Kidney glomerular epithelial cell (primary cell): ENCODE measurements at places on chromosomes 7 and 10.

DNA sequence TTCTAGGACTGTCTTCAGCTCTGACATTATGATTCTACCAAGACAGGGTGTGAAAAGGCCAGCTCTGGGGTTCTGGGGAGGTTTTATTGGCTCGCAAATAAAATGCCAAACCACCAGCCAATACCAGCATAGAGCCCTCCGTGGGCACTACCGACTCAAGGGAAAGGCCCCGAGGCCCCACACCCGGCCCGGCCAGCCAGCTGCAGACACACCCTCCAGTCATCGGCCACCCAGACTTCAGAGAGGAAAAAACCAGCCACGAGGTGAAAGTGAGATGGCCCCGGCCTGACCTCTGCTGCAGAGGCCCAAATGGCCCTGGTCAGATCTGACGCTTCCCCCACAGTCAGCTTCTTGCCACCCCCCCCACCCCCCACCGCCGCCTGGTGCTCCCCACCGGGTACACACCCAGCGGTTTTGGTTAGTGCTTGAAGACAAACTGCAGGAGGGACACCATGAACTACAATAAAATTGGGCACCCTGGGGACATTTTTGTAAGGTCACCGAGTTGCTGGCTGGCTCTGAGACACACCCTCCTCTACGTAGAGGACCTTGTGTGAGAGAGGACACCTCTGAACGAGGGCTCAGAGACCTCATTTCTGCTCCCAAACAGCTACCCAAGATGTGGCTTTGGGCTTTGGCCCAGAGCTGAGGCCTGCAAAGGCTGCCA lies 79.9 kb downstream of the PRKAG2 start:
- DNase-seq, result no peak

GRCh38 chr10:127948791-127949190 lies 41.9 kb downstream of the PTPRE start:
- no peak for DNase-seq

DNA sequence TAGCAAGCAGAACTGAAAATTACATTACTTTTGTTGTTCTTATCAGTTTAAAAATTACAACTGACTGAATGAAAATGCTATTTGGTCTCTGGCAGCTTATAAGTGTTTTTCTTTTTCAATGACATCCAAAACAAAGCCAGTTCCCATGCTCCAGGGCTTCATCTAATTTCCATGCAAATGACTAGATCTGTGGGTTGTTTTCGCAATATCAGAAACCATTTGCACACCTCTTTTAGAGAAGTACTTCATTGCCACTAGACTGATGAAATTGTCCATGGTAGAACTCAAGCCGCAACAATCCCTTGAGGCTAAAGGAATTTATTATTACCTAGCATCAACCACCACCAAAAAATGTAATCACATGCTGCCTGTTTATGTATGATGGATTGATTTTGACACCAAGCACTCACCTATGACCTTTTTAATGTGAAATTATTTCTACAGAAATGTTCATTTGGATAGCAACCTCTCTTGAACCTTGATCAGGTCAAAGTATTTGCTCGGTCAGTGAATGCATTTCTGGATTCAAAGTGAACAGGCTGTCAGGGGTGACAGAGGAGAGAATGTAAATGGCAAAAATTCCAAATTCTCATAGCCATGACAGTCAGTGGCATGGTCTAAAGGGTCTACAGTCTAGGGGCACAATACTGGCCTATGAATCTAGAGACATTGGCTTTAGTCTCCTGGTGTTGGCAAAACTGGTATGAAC lies 769.3 kb downstream of the SORCS1 start:
- DNase-seq, result no peak

GRCh38 chr7:71285571-71286145 lies 153.7 kb downstream of the GALNT17 start:
- no peak for DNase-seq

DNA sequence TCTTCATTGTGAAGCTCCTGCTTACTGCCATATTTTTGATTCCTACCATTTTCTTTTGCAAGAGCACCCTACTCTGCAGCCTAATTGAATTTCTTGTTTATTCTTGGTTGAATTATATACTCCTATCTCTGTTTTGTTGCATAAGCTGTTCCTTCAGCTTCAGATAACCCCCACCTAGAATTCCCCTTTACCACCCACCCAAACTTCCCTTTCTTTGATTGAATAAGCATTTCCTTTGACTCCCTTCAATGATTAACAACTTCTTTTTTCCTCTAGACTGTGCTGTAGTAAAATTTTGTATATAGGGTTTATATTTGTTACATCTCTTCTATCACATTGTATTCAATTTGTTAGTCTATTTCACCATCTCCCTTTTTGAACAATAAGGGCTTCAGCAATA lies 168.1 kb downstream of the GPR37 start:
- no peak for DNase-seq

GRCh38 chr10:95867866-95868265 lies 39.9 kb upstream of the CC2D2B start:
- DNase-seq, result no peak

DNA sequence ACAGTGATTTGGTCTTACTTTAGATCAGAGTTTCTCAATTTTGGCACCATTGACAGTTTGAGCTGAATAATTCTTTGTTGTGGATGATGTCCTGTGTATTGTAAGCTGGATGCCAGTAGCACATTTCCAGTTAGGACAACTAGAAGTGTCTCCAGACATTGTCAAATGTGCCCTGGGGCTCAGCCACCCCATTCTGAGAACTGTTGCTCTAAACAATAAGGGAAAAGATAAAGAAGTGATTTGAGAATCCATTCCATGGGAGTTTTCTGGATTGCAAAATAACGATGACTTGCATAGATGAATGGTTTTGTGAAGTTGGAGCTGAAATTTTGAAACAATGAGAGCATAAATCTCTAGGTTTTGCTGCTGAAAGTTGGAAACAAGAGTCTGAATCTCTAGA lies 44.6 kb downstream of the NUP205 start:
- DNase-seq, result no peak

- peak; percentile 69 for DNase-seq
These were observed 29.9 kb downstream of the RNLS start for GRCh38 chr10:88553116-88553752.

DNA sequence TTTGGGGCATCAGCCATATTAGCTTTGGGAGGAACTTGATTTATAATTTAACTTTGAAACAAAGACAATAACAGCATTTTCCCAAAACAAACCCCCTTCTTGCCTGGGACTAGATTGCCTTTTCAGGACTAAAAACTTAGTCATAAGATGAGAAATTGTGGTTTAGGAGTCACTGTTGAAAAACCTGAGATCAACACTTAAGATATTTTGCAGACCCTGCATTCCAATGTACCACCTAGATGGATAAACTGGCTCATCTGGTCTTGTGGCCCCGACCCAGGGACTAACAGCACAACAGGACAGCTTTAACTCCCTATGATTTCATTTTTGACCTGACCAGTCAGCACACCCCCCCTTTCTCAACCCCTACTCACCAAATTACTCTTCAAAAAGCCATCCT lies 1165.4 kb downstream of the XPNPEP1 start:
- DNase-seq, result no peak

DNA sequence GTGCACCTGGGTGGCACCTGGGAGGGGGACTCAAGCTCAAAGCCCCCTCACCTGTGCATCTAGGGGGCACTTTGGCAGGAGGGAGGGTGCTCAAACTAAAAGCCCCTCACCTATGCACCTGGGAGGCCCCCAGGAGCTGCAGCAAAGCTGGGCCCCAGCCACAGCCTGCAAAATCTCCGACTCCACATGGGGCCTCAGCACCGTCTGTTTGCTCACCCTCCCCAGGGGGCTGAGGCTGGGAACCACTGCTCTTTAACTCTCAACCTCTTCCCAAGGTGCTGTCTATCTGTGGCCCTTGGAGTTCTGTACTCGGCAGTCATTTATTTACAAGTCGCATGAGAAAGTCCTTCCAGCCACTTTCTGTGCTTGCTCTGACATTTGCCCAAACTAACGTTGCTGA lies 458.4 kb downstream of the DNAJB6 start:
- no peak for DNase-seq

- DNase-seq, result no peak
These were observed 4.8 kb upstream of the FIGNL1 start for GRCh38 chr7:50454968-50455367.

DNA sequence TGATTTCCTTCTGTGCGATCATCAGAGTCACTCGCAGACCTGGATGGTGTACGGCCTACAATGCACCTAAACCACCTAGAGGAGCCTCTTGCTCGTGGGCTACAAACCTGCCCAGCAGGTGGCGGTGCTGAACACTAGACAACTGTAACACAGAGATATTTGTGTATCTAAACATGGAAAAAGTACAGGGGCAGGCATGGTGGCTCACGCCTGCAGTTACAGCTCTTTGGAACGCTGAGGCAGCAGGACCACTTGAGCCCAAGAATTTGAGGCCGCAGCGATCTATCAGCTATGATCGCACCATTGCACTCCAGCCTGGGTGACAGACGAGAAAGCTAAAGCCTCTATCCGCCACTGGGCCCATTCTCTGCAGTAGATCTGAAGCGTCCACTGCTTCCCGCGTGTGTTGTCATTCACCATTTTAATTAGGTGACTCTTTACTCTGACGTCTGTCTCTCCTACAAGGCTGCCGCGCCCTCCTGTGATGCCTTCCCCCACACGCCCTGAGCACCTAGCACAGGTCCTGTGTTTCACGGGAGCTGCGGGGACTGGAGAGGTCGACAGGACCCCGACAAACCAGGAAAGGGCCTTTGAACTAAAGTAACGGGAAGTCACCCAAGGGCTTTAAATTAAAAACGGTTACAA lies 774 bp downstream of the TUBGCP2 start:
- DNase-seq, result peak; percentile 72

DNA sequence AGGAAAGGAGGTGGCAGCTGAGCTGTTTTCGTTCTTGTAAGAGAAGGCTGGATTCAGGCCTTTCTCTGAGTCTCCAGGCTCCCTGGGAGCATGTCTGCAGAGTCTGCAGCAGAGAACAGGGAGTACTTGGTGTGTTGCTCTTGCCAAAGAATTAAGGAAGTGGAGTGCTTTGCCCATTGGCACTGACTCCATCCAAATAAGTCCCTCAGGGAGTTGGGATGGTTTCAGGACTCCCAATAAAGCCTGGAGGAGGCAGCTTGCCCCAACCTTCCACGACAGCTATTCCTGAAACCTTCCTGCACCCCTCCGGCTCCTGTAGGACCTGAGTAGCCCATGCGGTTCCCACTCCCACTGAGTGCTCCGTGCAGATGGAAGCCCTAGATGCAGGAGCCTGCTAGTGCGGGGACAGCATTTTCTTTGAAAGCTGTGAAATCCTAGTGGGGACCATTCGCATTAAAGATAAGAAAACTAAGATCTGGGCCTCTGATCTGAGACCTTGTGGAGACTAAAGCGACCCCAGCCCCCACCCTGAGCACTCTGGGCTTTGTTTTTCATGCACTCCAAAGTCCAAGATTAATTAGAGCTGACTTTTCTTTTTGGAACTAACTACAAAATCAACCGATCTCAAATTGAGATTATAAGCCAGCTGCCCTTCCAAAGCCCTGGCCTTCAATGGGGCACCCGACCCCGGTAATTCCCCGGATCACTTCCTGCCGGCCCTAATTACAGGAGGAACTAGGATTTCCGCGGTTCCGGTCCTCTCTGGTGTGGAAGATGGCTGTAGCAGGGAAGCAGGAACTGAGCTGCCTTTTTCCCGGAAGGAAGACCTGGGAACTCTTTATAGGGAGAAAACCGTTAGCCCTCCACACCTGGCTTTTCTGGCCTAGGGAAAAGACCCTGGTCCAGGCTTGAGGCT lies 110.2 kb downstream of the COL13A1 start:
- no peak for DNase-seq

GRCh38 chr7:96997512-96998032 lies 7.8 kb upstream of the DLX6 start:
- DNase-seq, result no peak

DNA sequence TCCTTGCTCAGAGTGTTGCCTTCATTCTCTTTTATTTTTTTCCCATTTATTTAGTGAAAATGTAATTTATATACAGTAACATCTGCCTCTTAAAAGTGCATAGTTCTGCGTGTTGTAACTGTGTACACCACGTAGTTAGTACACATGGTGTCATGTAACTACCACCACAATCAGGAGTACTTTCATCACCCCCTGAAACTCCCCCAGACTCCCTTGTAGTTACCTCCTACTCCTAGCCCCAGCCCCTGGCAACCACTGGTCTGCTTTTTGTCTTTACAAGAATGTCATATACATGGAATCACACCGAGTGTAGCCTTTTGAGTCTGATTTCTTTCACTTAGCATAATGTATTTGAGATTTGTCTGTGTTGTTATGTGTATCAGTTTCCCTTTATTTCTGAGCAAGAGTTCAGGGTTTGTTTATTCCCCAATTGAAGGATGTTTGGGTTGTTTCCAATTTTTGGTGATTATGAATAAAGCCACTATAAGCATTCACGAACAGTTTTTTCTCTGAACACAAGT lies 50.6 kb downstream of the GRK5 start:
- no peak for DNase-seq

- DNase-seq, result no peak
These were observed 19.0 kb downstream of the NAPEPLD start for GRCh38 chr7:103129702-103130549.
